ENCODE measurements at places on chromosomes 3 and 15. TPM values are rescaled to one million over a fixed set of nuclear protein-coding genes. Genes with fewer than 3 reads are reported as not detected.

The FBXO40 gene
- total RNA-seq: under 0.01 TPM

The CADM2 gene
- total RNA-seq: 1.8 TPM

The ARGFX gene
- total RNA-seq: not detected

The ALG1L2 gene
- total RNA-seq: 1.7 TPM

The CORO2B gene
- total RNA-seq: 5.4 TPM

The PLA2G4E gene
- not detected for total RNA-seq

The MTHFS gene
- total RNA-seq: 11.5 TPM

The CSPG4 gene
- total RNA-seq: 5.0 TPM

The SLC6A1 gene
- 1.7 TPM for total RNA-seq

The TGM4 gene
- 0.11 TPM for total RNA-seq

The PPP1R14D gene
- total RNA-seq: not detected

The ASB14 gene
- 0.03 TPM for total RNA-seq

The CHRM5 gene
- not detected for total RNA-seq

The CCDC80 gene
- 17.2 TPM for total RNA-seq

The OCA2 gene
- 0.37 TPM for total RNA-seq

The IL1RAP gene
- total RNA-seq: 3.7 TPM

The NR2E3 gene
- 0.33 TPM for total RNA-seq

The PYGO1 gene
- total RNA-seq: 0.24 TPM

The GRIP2 gene
- 2.9 TPM for total RNA-seq

The SYNPR gene
- total RNA-seq: 0.24 TPM

The CNTN3 gene
- 0.14 TPM for total RNA-seq

The ZDHHC23 gene
- 6.4 TPM for total RNA-seq

The CFAP161 gene
- total RNA-seq: not detected

The IQCH gene
- total RNA-seq: 1.3 TPM

The RPL39L gene
- 64.2 TPM for total RNA-seq

The ARHGEF26 gene
- total RNA-seq: 6.0 TPM

The CLDN16 gene
- total RNA-seq: 0.96 TPM

The SAMD7 gene
- total RNA-seq: not detected

The TNFAIP8L3 gene
- 0.28 TPM for total RNA-seq

The TTLL13 gene
- 0.07 TPM for total RNA-seq

The SCAMP5 gene
- total RNA-seq: 23.0 TPM

The PDE12 gene
- total RNA-seq: 16.1 TPM

The GOLGA8K gene
- total RNA-seq: 0.59 TPM

The CLDN18 gene
- not detected for total RNA-seq

The MKRN3 gene
- not detected for total RNA-seq

The ARNT2 gene
- total RNA-seq: 1.5 TPM

The AAGAB gene
- total RNA-seq: 48.6 TPM

The GPR156 gene
- total RNA-seq: 1.2 TPM

The PLD1 gene
- total RNA-seq: 2.3 TPM

The IQCF2 gene
- not detected for total RNA-seq

The LRRC49 gene
- 5.6 TPM for total RNA-seq

The ECT2 gene
- 117 TPM for total RNA-seq

The IGSF11 gene
- 0.89 TPM for total RNA-seq

The OXTR gene
- 4.2 TPM for total RNA-seq

The ANKUB1 gene
- total RNA-seq: not detected

The PPARG gene
- total RNA-seq: 0.62 TPM

The SLC7A14 gene
- total RNA-seq: 2.0 TPM

The RNU5B-1 gene
- not detected for total RNA-seq
